ENCODE measurements at places on chromosomes 11 and 22.
A peak's percentile ranks its signal among the peaks of the same experiment; 100 is the strongest.

- no peak for DNase-seq
Observed at GRCh38 chr11:84558085-84558905, 1068.8 kb downstream of the DLG2 start.

DNA sequence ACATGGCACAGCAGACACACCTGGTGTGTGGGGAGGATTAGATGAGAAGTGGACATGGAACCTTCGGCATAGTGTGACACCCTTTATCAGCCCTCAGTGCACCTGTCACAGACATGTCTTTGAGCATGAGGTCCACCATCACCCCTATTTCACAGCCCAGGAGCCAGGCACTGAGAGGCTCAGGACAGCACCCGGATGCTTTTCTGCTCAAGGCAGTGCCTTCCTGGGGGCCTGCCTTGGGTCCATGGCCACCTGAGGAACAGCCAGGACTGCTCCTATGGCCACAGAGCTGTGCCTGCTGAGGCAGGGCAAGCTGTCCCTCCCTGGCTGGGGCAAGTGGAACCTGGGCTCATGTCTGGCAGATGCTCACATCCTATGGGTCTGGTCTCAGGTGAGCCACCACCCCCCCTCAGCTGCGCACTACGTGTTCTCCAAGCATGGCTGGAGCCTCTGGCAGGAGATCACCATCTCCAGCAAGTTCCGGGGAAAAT lies 75.8 kb downstream of the MORC2 start:
- no peak for DNase-seq

GRCh38 chr11:45655347-45655756 lies 10.1 kb downstream of the CHST1 start:
- DNase-seq: peak; percentile 50

DNA sequence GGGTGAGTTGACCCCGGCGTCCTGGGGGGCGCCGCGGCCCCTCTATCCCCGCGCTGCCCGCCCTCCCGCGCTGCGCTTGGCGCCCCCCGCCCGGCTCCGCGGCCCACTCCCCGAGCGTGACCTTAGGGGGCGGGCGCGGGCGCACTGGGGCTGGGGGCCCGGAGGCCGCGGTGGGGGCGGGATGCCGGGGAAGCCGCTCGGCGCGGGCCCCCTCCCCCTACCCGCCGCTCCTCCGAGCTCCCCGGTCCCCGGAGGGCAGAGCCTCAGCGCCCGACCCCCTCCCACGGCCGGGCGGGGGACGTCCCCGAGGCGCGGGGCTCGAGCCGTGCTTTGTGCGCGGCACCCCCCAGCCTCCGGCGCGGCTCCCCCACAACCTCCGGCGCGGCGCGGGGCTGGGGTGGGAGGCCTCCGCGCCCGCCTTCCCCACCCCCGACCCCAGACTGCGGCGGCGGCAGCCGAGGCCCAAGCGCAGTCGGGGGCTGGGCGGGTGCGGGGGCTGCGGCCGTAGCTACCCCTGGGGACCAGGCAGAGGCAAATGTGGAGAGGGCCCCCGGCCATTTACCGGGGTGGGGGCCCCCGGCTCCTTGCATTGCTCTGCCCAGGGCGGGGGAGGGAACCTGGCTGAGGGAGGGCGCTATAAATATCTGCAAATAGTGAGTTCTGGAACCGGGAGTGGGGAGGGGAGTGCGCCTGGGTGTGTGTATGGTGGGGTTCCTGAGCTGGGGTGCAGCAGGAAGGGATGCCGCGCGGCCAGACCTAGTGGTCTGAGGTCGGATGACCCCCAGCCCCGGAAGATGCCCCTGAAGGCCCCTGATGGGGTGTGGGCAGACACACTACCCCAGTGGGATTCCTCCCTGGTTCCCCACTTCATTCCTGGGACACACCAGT lies 988 bp downstream of the MGAT3 start:
- DNase-seq: no peak

GRCh38 chr11:22859756-22860155 lies 518 bp downstream of the CCDC179 start:
- no peak for DNase-seq

GRCh38 chr22:46798366-46799350 lies 36.2 kb downstream of the TBC1D22A start:
- DNase-seq: peak; percentile 79
